ENCODE measurements at places on chromosomes 2 and 18.

- no peak for DNase-seq
Measured at GRCh38 chr2:44348400-44348799, 12.9 kb downstream of the PREPL start.

GRCh38 chr2:150733051-150733618 lies 245.7 kb upstream of the RND3 start:
- no peak for DNase-seq

DNA sequence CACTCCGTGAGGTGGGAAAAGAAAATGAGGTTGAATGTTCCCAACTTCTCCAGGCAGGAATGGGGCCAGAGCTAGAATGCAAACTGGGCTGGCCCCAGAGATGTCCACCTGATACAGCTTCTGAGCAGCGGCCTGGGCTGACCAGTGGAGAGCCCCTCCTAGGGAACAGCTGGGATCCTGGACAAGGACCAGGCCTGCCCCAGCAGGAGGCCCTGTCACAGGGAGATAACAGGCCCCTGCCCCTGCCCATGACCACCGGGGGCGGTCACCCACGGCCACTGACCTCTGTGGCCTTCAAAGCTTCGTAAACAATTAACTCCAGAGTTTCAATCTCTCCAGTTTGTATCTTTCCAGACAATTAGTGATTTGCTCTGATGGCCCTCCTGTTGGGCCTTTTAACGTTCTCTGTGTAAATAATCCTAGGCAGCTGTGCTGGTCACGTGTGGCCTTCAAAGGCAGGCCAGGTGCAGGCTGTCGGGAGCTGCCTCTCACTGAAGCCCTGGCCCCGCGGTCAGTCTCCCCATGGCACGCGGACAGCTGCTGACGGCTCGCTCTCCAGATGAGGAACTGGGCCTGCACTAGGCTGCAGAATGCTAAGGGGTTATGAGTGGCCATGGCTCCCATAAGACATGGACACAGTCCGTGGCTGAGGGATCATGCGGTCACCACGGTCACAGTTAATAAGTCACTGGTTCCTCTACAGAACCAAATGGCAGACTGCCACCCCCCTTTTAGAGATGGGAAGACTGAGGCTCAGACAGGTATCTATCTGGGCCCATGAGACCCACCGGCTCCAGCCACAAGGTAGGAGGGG lies 9.2 kb downstream of the HS6ST1 start:
- no peak for DNase-seq

GRCh38 chr18:48676346-48676745 lies 137.5 kb downstream of the CTIF start:
- DNase-seq: no peak

- DNase-seq: no peak
Measured at GRCh38 chr18:5574843-5575242, 31.0 kb upstream of the EPB41L3 start.

- no peak for DNase-seq
Measured at GRCh38 chr2:190105554-190105953, 43.0 kb upstream of the MSTN start.

DNA sequence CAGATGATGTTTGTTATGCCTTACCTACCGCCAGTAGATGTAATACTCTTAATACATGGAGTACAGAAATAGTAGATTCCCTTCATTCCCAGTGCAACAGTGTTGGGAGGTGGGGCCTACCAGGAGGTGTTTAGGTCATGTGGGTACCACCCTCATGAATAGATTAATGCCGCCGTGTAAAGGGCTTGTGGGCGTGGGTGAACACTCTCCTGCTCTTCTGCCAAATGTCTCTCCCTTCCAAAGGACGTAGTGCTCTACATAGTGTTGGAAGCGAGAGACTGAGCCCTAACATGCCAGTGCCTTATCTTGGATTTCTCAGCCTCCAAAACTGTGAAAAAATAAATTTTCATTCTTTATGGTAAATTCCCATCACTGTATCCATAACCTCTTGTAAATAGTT lies 30.1 kb downstream of the PLEKHA3 start:
- DNase-seq: no peak

DNA sequence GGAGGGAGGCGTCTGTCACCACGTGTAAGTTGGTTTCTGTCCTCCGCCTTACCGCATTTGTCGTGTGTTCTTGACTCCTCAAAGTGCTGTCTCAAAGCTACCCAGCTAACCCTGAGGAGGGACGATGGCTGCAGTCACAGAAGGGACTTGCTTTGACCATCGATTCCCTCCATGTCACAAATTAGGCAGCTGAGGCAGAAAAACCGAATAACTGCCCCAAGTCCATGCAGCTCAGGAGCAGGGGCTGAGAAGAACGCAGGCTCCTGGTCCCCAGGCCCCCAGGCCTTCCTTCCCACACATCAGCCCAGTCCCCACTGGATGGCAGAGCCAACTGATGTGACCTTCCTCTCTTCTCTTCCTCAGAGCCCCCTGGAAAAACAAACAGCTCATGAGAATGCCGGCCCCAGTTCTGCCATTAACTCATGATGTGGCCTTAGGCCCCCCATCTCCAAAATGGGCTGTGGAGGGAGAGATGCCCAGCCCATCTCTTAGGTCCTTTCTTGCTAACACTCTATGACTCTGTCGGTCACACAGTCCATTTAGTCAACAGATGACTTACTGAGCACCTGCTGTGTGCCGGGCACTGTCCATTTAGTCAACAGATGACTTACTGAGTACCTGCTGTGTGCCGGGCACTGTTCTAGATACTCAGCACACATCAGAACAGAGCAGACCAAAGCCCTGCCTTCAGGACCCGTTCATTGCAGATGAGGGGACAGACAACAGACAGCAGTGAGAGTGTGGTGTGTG lies 19.6 kb downstream of the MTERF4 start:
- no peak for DNase-seq

DNA sequence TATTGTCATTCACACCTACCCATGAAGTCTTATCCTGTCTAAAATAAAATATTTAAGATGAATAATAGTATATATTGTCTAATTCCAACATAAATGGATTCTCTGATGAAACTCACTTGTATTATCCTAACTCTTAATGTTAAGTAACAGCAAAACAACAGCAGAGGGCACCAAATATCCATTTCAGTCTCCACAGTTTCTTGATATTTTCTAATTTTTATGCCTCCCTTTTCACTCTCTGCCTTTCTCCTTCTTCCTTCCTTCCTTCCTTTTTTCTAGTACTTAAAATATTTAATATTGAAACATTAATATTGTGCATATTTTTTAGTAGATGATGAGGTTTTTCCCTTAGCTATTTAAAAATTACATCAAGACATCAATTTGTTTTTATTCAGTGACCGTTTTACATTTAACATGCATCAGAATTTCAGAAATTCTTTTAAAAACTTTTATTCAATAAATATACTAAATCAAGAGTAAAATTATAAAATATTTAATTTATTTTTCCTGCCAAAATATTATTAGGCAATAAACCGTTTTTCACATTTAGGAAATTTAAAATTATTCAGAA lies 97.6 kb downstream of the WDR7 start:
- DNase-seq: peak; percentile 49

GRCh38 chr2:232195487-232195886 lies 183.1 kb upstream of the ALPP start:
- no peak for DNase-seq

DNA sequence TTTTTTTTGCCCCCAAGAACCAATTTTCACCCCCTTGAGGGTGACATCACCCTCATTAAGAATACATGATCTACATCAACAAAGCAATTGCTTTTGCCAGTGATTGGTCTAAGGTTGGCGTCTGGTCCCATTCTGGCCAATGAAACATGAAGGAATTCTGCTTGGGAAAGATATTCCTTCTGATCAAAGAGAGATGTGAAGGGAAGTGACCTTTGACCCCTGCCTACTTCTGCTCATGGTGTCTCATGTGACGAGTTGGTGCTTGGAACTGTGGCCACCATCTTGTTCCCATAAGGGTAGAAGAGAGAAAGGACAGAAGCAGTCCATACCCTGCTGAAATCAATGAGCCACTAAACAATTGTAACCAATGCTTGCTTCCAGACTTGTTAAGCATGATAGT lies 85.1 kb downstream of the LBH start:
- DNase-seq: no peak

- no peak for DNase-seq
Measured at GRCh38 chr2:26852405-26853306, 4.7 kb downstream of the DPYSL5 start.

DNA sequence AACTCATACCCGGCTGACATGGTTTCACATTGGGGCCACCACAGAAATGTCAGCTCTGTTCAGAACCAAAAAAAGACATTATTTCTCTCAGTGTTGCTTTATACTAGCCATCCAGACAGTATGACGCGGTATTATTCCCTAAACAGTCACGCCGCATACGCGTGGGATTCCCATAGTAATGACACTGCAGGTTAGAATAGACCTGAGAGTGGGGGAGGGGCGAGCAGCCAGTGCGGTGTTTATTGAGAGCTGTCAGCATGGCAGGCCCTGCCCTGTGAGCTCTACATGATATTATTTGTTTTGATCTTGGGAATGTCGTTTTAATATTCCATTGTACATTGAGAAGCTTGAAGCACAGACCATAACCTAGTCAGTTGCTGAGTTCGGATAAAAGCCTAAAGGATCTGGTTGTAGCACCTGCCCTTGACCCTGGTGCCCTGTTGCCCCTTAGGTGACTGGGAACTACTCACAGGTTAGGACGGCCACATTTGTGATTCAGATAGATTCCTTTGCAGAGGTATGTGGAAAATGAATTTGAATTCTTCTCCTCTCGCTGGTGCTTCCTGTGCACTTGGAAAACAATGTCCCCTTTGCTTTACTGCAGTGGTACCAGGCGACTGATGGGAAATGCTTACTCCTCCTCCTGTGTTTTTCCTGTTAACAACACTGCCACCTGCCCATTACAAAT lies 150.1 kb downstream of the ARHGAP28 start:
- DNase-seq: no peak

DNA sequence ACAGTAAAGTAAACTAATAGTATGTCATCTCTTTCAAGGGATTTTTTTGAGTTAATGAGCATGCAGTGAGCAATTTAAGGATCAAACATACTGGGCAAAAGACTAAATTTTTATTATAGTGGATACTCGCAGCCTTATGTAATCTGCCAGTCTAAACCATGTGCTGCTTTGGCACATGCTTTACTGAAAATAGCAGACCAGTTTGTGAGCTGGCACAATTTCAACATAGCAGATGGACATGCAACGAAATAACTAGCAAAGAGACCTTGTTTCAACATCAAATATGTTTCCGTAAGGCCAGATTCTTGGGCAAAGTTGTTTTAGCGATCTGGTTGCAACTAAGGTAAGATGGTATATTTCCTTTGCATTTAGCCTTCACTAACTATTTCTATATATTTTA lies 807.3 kb downstream of the NR4A2 start:
- DNase-seq: no peak

DNA sequence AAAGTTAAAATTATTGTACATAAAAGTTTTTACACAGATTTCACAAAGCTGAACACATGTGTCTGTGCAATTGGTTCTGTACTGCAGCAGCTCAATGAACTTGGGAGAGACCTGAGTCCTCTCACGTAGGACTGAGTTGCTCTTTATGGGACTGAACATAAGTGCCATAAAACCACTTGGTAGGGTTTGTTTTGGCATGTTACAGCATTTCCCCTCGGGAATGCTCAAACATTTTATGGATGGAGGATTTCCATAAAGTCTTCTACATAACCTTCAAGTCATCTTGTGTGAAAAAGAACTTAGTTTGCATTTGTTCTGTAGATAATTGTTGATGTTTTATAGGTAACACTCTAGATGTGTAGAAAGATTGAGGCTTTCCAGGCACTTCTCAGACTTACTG lies 15.9 kb downstream of the LYPD6 start:
- no peak for DNase-seq

DNA sequence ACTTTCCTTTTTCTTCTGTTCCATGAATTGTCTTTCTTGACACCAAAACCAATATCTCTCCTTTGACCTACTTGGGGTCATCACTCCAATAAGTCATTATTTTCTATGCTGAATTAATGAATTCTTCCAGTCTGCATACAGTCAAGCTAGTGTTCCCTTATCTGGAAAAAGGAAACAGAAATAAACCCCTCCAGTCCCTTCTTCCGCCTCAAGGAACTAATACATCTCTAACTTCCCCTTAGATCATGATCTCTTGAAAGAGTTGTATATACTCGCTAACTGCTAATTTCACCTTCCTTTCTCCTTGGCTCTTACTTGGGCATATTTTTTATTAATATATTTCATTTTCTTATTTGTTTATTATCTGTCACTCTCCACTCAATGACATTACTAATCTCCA lies 7.3 kb upstream of the ARHGAP15 start:
- DNase-seq: no peak

GRCh38 chr2:237309416-237309815 lies 104.5 kb downstream of the COL6A3 start:
- DNase-seq: no peak

- no peak for DNase-seq
Measured at GRCh38 chr18:29326214-29326613, 1149.3 kb upstream of the CDH2 start.

GRCh38 chr18:75421656-75422055 lies 5.8 kb downstream of the SMIM21 start:
- no peak for DNase-seq

Measured in ACHN (cell line).